ENCODE measurements at places on chromosomes 5 and 9.

GRCh38 chr9:117453737-117454136 lies 38.9 kb upstream of the ASTN2 start:
- DNase-seq = no peak

- DNase-seq = no peak
These were observed 115.3 kb downstream of the MACIR start for GRCh38 chr5:103373597-103374472.

DNA sequence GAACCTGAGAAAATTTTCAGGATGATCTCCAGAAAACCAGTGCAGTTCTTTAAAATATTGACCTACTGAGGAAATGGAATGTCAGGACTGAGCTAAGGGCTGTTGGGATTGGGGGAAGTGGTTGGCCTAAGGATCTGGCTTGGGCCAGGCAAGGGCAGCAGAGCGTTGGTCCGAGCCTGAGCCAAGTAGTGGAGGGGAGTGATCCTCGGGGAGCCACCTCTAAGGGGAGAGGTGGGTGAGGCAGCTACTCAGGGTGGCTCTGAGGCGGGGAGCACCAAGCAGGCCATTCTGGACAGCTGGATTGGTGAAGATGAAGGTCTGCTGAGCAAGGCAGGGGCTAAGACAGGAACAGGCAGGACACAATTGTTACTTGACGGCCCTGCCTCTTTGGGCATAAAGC lies 11.5 kb downstream of the CAMK4 start:
- no peak for DNase-seq

- DNase-seq = no peak
These were observed 70.5 kb downstream of the IL31RA start for GRCh38 chr5:55921617-55922016.

DNA sequence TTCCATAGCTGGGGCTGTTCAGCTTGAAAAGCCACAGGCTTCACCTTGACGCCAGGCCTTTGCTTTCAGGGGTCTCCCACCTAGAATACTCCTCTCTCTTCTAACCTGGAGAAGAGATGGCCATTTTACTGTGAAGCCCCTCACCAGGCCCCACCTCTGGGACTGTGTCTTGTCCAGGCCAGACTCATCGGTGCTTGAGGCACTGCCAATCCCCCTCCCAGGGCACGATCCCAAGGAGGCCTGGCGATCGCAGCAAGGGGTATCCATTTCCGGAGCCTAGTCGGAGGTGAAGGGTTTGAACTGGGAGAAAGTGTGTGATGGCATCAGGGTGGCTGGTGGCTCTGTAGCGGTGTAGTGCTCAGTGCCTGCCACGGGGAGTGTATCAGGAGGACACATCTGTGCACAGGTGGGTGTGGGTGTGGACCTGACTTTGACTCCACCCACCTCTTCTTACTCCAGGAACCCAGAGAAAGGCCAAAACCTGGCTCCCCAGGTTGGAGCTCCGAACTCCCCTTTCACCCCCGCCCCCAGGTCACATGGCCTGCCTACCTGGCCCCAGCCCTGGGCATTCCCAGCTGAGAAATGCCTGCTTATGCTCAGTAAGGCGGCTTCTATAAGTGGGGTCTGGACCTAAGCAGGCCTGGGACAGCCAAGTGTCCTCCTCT lies 27.4 kb upstream of the ENHO start:
- DNase-seq = peak; percentile 7

GRCh38 chr5:12965804-12966203 lies 978.7 kb downstream of the DNAH5 start:
- DNase-seq = no peak

Data from HAP-1 (cell line).